HS-5 (cell line): ENCODE measurements at places on chromosomes 3 and 15.

DNA sequence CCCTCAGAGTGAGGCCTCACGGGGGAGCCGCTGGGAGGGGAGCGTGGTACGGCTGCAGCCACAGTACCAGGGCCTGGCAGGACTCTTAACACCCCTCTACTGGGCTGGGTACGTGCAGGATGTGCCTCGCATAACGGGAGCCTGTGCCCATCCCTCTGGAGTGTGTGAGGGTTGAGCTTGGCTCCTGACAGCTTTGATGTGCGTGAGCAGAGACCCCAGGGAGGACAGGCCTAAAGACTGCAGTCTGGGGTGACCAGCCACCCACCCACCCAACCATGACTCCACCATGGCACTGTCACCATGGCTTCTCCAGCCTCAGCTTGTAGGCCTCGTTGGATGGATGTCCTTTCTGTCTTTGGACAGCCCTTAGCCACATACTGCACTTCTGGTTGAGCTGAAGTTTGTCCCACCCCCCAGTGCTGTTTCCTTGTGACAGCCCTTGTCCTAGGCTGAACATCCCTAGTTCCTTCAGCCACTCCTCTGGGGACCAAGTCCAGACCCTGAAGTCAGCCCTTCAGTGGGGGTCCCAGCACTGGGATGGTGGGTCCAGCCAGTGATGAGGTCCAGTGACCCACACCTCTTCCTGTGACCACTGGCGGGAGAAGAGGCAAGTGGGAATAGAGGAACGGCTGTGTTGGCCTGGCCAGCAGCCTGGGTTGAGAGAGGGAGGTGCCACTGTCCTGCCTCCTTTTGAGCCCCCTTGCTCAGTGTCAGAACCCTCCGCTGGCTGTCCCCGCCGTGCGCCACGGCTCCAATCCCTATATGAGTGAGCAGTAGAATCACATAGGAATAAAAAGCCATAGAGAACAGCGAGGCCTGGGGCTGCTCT lies 6.1 kb downstream of the GLYCTK start:
- no peak for DNase-seq

DNA sequence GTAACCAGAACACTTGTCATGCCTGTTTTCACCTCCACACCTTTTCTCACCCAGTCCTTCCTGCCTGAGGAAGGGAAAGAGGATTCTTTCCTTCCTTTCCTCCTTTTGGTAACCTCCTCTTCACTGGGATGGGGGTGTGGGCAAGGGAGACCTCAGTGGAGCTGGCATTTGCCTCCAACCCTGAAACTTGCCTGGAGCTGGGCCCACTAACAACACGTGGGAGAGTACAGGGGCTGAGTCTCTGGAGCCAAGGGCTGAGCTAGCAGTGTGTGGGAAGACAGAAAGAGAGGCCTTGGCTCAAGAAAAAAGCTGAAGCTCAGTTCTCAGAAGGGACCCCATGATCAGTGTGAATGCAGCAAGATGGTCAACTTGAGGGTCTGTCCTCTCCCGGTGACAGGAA lies 86.6 kb upstream of the SLC6A11 start:
- DNase-seq = no peak

GRCh38 chr15:43214592-43215295 lies 6.1 kb downstream of the EPB42 start:
- DNase-seq = no peak

- DNase-seq = peak; percentile 26
These were observed 157.9 kb downstream of the MEX3B start for GRCh38 chr15:81887912-81888311.

- no peak for DNase-seq
These were observed 240.9 kb downstream of the RBMS3 start for GRCh38 chr3:29521751-29522150.
